ENCODE measurements at places on chromosomes 16 and 17.

GRCh38 chr16:70720425-70721201 is 34.8 kb upstream of the MTSS2 start:
- DNase-seq: no peak

DNA sequence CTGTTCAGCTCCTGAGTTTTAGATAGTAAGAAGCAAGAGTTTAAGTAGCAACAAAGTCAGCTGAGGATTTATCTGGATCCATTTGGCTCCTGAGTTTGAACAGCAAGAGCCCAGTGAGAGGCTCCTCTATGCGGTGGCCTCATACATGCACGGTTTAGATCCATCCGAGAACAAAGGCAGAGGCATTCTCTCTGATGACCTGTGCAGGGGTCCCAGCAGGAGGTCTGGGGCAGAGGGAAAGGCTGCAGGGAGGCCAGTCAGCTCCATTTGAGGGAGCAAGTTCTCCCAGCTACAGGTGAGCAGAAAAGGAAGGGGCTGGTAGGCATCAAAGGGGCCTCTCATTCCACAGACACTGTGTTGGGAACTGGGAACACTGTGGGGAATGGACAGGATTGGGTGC is 16.5 kb downstream of the PITPNM3 start:
- DNase-seq: no peak

- no peak for DNase-seq
Observed at GRCh38 chr17:30796016-30796415, 28.5 kb downstream of the CRLF3 start.

- no peak for DNase-seq
Observed at GRCh38 chr16:19689342-19689741, 28.7 kb downstream of the KNOP1 start.

- DNase-seq: no peak
Observed at GRCh38 chr17:49388290-49388640, 26.2 kb upstream of the ZNF652 start.

- DNase-seq: peak; percentile 37
Observed at GRCh38 chr16:89031715-89032659, 55.0 kb upstream of the CBFA2T3 start.

Measured in stimulated activated CD4-positive, alpha-beta T cell treated with anti-CD3 and anti-CD28 coated beads, Interleukin-15, amount 100 ng/mL, for 48 hours (primary cell).